ENCODE measurements at places on chromosomes 3 and 15.

GRCh38 chr3:13616359-13616758, 67.4 kb downstream of the FBLN2 start:
- no peak for DNase-seq

GRCh38 chr15:49887659-49888322, 231.2 kb downstream of the ATP8B4 start:
- no peak for DNase-seq

GRCh38 chr3:111303760-111304159, 232.1 kb downstream of the NECTIN3 start:
- no peak for DNase-seq

DNA sequence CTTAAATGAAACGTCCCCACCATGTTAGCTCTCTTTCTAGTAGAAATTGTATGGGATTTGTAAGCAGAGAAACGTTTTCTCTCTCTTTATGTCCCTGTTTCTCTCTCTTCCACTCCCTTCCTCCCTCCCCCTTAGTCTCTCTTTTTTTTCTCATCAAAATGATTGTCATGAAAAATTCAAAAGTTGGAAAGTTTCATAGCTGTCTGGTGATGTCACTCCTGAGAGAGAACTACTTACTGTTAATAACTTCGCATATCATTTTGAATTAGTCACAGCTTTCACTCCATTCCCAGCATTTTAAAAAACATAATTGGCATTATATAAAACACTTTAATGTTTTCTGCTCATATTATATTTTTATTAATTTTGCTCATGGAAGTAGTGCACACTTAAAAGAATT, 331.1 kb downstream of the C3orf38 start:
- no peak for DNase-seq

GRCh38 chr15:26504009-26504408, 268.9 kb downstream of the GABRB3 start:
- DNase-seq = no peak

DNA sequence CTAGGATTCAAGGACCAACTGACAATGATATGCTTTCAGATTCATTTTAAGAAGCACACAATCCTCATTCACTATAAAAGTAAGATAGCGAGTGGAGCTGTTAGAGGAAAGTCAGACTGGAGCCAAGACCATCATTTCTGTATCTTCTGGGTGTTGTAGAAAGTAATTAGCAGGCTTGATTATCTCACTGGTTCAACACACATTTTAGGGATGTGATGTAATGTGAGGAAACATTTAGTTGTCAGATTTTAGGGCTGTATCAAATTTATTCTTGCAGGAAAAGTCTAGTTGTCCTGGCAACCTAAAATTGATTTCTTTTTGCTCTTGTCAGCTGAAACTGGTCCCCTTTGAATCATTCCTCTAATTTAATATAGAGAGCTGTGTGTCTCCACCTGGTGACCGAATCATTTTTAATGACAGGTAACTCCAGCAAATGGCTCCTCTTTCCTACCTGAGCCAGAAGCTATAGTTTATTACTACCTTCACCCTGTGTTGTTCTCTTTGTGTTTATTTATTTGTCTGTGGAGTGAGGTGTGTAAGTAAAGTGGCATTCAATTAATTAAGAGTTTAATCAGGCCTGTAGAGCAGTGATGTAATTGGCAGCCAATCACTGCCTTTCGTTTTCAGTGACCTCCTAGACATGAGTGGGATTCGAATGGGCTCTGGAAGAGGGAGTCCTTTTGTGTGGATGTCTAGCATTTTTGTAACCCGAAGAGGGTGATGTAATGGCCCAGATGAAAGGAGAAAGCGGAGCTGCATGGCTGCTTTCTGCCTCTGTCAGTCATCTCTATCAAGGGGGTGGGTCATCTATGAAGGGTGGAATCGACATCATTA, 125.8 kb downstream of the LPP start:
- DNase-seq = no peak

DNA sequence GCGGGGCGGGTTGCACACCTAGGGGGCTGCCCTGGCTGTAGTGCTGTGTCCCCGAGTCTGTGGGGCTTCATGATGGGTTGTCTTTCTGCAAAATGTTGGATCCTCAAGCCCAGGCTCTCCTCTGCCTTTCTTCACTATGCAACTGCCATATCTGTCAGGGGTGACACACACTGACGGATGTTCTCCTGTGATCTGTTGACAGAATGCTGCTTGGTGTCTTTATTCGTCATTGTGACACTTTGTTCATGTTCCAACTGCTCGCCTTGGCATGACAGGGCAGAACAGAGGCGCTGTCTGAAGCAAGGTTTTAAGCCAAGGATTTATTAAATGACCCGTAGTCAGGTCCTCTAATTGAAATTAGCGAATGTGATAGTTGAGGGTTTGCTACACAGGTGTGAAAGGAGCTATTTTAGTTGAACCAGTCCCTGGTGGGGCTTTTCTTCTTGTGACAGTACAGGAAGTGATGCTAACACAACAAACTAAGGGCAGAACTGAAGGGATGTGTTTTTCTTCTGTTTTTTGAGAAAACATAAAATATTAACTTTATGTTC, 173.4 kb downstream of the MCTP2 start:
- no peak for DNase-seq

DNA sequence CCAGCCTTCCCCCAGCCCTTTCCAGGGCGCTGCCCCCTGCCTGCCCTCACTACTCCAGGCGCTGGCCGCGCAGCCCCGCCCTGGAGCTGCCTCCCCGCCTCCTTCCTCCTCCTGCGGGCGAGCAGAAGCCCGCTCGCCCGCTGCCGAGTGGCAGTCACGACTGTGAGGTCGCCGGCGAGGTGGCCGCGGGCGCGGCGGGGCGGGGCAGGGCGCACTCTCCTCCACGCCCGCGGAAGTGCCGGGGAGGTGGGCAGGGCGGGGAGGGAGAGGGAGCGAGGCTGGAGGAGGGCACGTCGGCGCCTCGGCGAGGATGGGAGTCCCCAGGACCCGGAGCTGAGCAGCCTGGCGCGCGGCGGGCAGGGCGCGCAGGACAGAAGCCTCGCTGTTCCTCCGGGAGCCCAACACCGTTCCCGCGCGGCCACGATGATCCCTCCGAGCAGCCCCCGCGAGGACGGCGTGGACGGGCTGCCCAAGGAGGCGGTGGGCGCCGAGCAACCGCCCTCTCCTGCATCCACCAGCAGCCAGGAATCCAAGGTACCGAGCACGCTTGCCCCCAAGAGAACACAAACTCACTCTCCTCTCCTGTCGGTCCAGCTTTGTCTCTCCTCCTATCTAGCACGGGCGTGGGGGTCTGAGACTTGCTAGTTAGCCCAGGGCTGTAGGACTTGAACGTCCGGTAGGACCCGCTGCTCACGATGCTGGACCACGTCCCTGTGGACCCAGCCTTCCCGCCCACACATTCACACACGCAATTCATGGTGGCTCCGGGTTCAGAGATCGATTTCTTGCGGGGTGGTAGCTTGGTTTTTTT, at the start of gene STAC:
Gene STAC (plus strand): TSS at position 284 of the 811 bp plus-strand sequence. CDS start 140 bp downstream, at position 424.
- DNase-seq = no peak

DNA sequence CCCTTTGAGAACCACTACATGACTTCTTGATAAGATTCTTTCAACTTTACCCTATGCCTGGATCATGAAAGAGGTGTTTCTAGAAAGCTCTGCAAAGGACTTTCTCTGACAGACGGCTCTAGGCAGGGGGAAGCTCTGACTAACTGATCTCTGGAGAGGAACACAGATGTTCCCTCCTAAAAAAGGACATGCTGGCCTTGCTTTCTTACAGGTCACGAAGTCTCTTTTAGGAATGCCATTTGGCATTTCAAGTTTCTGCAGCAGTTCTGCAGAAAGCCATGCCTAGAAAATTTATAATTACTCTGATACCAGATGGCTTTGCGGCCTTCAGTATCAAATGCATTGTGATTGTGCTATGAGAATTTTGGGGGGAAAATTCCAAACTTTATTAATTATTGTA, 275.4 kb upstream of the CTDSPL start:
- DNase-seq = no peak

- DNase-seq = no peak
These were observed 160.1 kb downstream of the PDE8A start for GRCh38 chr15:85141726-85142125.

- no peak for DNase-seq
These were observed 195.4 kb downstream of the GOLGA6L6 start for GRCh38 chr15:20346082-20346805.

DNA sequence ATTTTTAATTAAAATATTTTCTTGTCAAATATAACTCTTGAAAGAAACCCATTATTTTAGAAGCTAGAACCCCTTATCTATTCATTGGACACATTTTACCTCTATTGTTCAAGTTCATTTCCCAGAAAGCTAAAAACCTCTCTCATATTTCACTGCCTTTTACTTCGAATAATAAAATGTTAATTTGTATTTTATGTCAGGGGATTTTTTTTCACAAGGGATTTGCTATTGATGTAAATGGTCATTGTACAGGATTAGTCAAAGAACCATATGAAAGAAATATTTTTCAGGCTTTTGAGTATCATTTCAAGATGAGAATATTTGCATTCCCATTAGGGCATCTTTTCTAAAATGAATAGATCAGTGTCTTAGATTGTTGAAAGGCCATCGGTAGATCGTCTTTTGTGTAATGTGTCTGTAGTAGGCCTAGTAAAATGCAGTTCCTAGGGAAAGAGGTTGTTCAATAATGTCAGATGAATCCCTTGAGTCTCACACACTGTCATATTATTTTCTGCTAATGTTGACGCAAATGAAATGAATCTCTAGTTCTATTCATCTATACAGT, 114.5 kb downstream of the ROBO1 start:
- DNase-seq = no peak

GRCh38 chr15:33200903-33201302, 6.4 kb upstream of the FMN1 start:
- no peak for DNase-seq

GRCh38 chr3:128335621-128336296, 130.9 kb downstream of the DNAJB8 start:
- DNase-seq = no peak

DNA sequence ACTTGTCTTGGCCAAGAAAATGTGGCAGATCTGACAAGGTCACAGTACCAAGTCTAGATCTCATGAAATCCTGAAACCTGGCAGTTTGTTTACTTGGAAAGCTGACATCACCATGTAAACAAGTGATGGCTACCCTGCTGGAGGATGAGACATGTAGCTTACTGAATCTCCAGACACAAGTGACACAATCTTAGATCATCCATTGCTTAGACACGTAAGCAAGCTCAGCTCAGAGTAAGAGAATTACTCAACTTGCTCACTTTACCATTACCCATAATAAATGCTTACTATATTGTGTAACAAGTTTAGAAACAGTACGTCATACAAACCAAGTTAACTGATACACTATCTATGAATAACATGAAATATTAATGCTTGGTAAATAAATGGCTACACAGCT, 263.8 kb downstream of the TBC1D5 start:
- no peak for DNase-seq

DNA sequence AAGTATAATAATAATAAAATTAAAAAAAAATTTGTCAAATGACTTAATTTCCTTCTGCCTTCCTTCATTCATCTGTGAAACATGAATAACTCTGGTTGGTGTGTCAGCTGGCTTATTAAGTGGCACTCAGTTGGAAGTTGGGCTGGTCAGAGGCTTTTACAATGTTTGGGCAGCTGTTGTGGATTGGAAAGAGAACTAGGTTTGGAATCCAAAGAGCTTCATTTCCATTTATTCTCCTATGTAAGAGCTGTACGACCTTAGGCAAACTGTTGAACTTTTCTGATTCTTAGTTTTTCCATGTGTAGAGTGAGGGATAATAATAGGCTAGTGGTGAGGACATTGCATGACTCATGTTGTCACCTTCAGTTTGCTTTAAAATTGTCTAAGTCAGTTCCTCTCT, 606.7 kb downstream of the PDCD6IP start:
- DNase-seq = no peak

GRCh38 chr3:31402117-31402516, 130.6 kb upstream of the STT3B start:
- DNase-seq = no peak

- no peak for DNase-seq
These were observed 435.6 kb upstream of the ONECUT1 start for GRCh38 chr15:53225781-53226180.

DNA sequence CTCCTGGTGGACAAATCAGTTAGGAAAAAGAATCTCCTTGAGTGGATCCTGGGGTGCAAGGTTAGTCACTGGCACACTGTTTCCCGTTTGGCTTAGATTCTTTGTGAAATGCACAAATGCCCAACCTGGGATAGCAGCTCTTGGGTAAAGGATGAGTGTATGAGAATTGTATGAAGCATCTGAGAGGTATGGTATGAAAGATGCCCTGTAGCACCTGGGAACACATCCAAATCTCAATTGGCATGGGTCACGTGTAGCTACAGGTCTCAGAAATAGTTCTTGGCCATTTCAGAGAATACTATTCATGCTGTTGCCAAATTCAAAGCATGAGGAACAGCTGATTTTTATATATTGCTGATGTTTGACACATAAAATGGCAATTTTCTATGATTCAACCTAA, 84.3 kb downstream of the KCNH8 start:
- DNase-seq = no peak
